ENCODE measurements at places on chromosomes 1 and 21.

- DNase-seq, result no peak
Measured at GRCh38 chr1:229371624-229372023, 28.8 kb upstream of the CCSAP start.

GRCh38 chr1:116929961-116930592 lies 20.4 kb downstream of the PTGFRN start:
- no peak for DNase-seq

- DNase-seq, result no peak
Measured at GRCh38 chr1:63793741-63794240, 20.0 kb downstream of the ROR1 start.

DNA sequence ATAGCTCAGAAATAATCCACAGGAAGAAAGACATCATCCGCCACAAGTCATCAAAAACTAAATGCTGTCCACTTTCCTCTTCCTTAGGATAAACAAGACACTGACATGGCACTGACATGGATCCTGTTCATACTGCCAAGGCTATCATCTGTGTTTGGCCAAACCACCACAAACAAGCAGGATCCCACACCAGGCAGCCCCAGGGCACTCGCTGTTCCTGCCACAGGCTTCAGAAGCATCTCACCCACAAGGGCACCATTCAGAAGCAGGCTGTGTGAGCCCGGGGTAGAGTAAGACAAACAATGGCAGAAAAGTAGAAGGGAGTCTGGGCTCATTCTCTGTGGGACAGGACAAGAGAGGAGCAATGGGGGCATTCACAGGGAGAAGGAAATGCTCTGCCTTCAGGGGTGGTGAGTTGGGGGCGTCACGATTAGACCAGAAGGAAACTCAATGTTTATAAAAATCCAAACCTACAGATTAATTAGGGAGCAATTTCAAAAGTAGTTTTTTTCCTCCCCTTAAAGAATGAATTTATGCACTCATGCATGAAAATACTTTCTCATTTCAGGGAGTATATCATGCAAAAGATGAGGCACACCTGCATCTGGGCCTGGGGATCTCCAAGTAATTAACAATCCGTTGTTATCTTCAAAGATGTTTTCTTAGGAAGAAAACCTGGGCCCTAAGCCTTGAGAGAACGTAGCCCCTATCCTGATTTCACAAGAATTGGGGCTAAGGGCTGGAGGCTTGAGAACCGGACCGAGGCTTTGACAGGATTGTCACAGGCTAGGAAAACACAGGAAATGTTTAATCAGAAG lies 43.3 kb upstream of the ATP1A1 start:
- DNase-seq, result no peak

GRCh38 chr1:8947127-8947691 lies 1.5 kb downstream of the CA6 start:
- no peak for DNase-seq

GRCh38 chr1:220124542-220124941 lies 30.6 kb downstream of the IARS2 start:
- peak; percentile 35 for DNase-seq

DNA sequence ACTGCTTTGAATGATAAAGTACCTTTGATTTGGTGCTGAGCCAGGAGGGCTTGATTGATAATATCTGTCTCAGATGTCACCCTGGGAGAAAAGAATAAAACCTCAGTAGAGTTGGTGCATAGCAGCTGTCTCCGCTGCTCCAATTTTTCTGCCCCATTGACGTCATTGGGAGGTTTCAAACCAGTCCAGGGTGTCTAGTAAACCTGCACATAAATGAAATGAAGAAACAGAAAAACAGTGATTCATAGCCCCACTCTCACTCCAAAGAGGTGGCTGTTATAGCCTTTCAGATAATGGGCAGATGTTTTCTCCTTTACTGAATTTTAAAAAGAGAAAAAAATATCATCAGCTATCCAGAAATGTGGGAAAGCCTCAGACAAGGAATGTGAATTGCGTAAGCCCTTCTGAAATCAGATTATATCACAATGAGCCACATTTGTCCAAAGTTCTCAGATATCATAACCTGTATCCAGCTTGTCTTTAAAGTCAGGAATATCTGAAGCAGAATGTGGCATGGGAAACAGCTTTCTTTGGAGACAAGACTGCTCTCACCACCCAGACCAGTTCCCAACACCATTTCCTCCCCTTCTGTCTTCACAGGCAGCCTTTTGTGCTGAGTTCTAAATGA lies 351.3 kb upstream of the SGIP1 start:
- peak; percentile 62 for DNase-seq

GRCh38 chr21:14863745-14864210 lies 201.0 kb downstream of the NRIP1 start:
- DNase-seq, result no peak

DNA sequence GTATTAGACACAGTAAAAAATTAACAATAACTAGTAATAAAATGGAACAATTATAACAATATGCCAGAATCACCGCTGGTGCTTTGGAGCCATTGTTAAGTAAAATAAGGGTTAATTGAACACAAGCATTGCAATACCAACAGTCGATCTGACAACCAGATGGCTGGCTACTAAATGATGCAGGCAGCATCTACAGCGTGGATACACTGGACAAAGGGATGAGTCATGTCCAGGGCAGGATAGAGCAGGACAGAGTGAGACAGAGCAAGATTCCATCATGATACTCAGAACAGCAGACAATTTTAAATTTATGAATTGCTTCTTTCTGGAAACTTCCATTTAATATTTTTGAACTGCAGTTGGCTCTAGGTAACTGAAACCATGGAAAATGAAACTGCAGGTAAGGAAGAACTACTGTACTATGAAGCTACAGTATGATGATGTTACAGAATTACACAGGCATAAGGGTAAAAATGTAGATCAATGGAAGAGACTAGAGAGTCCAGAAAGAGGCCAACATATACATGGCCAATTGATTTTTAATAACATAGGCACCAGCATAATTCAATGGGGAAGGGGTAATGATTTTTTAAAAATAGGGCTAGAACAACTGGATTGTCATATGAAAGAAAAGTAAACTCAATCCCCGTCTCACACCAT lies 168.7 kb downstream of the RRAGC start:
- no peak for DNase-seq

GRCh38 chr1:161954050-161954449 lies 69.6 kb downstream of the OLFML2B start:
- DNase-seq, result no peak

GRCh38 chr1:237736372-237737029 lies 154.2 kb downstream of the ZP4 start:
- no peak for DNase-seq

- DNase-seq, result no peak
Measured at GRCh38 chr1:19639999-19640362, 4.1 kb upstream of the NBL1 start.

GRCh38 chr1:5658340-5659316 lies 333.6 kb downstream of the NPHP4 start:
- DNase-seq, result no peak

Measured in BJ (cell line).